ENCODE measurements at places on chromosomes 2 and 18.

- DNase-seq, result peak; percentile 12
Observed at GRCh38 chr2:173307293-173307692, 47.4 kb upstream of the CDCA7 start.

GRCh38 chr2:220473611-220474010 is 846.2 kb downstream of the SLC4A3 start:
- DNase-seq, result no peak

GRCh38 chr2:30974092-30974491 is 164.1 kb downstream of the GALNT14 start:
- no peak for DNase-seq

DNA sequence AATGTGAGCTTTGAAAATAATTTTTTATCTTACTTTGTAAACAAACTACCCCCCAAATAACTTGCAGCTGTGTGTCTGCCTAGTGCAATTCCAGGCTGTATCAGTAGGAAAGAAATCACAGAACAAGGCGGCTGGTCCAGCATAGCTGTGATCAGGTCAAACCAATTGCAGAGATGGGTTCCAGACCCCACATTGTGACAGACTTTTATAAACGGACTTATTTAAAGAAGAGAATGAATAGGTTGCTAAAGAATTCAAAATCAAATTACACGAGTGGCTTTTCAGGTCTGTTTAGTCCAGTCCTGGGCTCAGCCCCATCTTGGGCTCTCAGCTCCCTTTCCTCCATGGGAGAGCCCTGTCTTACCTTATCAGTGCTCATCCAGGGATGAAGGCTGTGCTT is 11.1 kb downstream of the BMP10 start:
- DNase-seq, result no peak

DNA sequence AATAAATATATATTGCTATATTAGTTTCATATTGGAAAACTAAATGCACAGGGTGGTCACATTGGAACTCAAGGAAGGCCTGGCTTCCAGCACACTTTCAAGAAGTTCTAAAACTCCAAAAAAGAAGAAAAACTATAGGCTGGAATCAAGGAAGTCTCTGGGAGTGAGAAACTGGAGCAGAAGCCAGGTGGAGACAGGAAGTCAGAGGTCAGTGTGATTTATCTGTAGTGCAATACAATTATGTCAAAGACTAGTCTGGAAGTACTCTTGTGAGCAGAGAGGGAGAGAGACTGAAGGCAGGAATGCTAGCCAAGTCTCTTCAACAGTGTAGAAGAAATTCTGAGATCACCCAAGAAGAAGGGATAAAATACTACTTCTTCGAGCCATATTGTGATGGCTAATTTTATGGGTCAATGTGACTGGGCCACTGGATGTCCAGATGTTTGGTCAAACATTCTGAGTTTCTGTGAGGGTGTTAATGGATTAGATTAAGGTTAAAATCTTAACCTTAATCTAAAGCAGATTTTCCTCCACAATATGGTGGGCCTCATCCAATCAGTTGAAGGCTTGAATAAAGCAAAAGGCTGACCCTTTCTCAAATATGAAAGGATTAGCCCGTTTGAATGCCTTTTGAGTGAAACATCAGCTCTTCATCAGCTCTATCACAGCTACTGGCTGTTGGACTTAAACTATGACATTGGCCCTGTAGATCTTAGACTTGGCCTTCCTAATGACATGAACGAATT is 208.0 kb downstream of the TDRD15 start:
- DNase-seq, result no peak

- no peak for DNase-seq
Observed at GRCh38 chr2:100632037-100632436, 69.2 kb downstream of the PDCL3 start.

- peak; percentile 87 for DNase-seq
Observed at GRCh38 chr2:73823916-73824523, 4.7 kb upstream of the STAMBP start.

DNA sequence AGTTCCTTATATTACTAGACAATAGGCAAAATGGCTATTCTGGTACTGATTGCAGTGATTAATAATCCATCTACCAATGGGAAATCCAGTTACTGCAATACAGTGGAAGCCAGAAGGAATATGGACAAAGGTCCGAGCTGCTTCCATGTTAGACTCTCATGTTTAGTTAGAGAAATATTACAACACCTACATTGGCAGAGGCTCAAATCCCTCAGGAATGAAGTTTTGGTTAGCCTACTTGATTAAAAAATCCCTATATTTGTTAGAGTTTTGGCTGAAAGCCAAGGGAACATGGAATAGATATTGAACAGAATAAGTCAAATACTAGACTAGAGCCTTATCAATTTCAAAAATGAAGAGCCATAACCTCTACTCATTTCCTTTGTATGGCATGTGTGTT is 48.5 kb downstream of the ARL6IP6 start:
- no peak for DNase-seq

- no peak for DNase-seq
Observed at GRCh38 chr2:31505111-31505510, 75.6 kb downstream of the SRD5A2 start.

- no peak for DNase-seq
Observed at GRCh38 chr2:15941871-15942710, 1.7 kb downstream of the MYCN start.

DNA sequence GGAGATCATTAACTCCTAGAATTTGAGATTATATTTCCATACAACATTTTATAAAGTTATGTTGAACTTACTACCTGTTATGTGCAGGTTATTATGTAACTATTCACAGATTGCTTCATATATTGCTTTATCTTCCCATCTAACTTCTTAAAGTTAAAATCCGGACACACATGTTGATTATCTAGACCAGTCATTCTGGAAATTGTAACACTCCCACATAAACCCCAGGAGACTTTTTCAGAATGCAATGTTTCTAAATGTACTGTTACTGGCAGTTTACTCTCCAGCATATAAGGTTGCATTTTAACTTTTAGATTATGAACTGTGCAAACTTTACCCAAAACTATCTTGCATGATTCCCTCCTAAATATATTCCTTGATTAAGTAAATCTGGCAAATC is 70.5 kb upstream of the FAM117B start:
- no peak for DNase-seq

DNA sequence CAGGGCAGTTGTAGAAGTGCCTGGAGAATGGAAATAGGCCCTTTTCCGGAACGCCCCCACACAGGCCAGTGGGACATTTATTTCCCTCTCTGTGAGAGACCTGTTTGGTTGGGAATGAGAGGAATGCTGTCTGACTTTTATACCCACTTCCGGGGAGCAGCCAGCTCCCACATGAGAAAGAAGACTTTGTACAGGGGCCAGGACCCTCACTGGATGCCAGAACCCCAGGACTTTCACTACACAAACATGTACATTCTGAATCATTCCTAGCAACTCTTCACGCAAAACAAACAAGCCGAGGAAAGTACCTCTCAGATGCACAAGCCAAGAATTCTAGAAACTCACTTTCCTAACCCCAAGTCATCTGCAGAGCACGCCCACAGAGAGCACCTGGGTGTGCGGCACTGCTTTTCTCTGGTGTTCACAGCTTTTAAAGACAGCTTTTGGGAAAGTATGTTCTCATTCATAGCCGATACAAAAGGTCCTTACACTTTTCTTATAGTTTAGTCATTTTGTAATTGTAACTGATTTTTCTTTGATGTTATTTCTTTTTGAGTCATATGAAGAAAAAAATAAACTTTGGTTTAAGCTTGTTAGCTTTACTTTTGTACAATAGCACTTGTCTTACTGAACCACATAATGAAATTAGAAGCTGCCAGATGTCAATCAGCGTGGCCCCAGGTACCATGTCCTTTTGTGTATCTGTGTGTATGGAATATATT is 856.1 kb upstream of the ID2 start:
- DNase-seq, result no peak

- no peak for DNase-seq
Observed at GRCh38 chr2:95052804-95053479, 27.4 kb downstream of the MAL start.

- DNase-seq, result no peak
Observed at GRCh38 chr2:106208874-106209273, 14.8 kb upstream of the UXS1 start.

DNA sequence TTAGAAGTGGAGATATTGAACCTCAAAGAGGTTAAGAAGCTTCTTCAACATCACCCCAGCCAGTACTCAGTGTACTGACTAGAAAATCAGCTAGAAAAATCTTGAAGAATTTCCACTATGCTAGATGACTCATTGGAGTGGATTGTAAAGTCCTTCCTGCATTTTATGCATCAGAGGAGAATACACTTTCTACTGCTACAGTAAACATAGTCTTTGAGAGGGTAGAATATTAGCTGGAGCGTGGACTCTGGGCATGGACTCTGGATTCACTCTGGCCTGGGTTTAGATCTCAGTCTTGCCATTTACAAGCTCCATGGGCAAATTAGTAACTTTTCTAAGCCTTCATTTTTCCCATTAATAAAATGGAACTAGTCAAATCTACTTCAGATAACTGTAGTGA is 215.9 kb downstream of the IRS1 start:
- DNase-seq, result no peak

DNA sequence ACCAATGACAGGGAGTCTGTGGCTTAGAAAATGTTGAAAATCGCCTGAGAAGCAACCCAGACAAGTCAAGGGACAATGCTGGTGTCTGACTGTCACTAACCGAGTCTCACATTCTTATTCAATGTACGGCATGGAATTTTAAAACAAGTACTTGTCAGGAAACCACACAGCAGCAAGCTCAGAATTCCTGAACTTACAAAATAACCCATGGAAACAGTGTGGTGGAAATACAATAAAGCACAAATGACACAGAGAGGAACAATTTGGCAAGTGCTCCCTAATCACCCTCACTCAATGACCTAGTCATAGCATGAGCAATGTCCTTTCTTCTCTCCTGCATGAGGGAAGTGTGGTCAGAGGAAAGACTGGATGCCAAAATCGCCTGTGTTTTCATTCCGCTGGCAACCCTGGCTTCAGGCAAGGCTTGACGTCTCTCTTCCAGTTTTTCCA is 154.0 kb downstream of the SATB2 start:
- DNase-seq, result peak; percentile 92

DNA sequence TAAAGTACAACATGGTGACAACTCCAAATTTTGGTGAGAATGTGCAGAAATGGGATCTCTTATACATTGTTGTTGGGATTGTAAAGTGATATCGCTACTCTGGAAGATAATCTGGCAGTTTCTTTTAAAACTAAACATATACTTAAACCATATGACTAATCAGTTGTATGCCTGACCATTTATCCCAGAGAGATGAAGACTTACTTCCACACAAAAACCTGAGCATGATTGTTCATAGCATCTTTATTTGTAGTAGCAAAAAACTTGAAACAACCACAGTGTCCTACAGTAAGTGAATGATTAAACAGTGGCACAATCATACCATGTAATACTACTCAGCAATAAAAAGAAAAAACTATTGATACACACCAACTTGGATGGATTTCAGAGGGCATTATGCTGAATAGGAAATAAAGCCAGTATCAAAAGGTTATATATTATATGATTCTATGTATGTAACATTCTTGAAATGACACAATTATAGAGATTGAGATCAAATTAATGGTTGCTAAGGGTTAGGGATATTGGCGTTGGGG is 47.3 kb downstream of the EPB41L5 start:
- DNase-seq, result no peak

GRCh38 chr2:219405451-219405850 is 12.7 kb upstream of the DES start:
- DNase-seq, result no peak

DNA sequence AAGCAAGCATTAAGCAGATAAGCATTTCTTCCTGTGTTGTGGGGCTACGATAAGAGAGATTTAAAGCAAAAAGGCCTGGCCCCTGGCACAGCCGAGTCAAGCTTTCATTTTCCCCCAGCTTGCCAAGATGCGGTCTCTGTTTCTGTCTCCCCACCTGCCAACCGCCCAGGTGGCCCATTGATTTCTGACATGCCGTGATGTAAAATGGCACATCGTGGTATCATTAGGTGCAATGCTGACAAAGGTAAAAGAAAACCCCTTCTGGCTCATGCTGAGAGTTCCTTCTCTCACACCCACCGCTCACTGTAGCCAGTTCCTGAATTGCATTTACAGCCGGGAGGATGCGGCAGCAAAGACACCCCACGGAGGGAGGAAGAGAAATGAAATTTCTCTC is 62.8 kb downstream of the BOD1L2 start:
- DNase-seq, result no peak

GRCh38 chr2:138063181-138063580 is 98.9 kb downstream of the HNMT start:
- DNase-seq, result no peak

Measured in dermis microvascular lymphatic vessel endothelial cell (primary cell).